Activated CD4-positive, alpha-beta T cell treated with anti-CD3 and anti-CD28 coated beads, Interleukin-2, amount 10 ng/mL, durations not matched to agents 24 days and 14 days (primary cell): ENCODE measurements at places on chromosomes 2 and 18. TPM values are rescaled to one million over a fixed set of nuclear protein-coding genes. Genes with fewer than 3 reads are reported as not detected.
A peak's percentile ranks its signal among the peaks of the same experiment; 100 is the strongest.

SLC23A3 gene
- 1.8 and 2.3 TPM in 2 replicates for total RNA-seq

TET3 gene
- 20.7 and 22.0 TPM in 2 replicates for total RNA-seq

DNA sequence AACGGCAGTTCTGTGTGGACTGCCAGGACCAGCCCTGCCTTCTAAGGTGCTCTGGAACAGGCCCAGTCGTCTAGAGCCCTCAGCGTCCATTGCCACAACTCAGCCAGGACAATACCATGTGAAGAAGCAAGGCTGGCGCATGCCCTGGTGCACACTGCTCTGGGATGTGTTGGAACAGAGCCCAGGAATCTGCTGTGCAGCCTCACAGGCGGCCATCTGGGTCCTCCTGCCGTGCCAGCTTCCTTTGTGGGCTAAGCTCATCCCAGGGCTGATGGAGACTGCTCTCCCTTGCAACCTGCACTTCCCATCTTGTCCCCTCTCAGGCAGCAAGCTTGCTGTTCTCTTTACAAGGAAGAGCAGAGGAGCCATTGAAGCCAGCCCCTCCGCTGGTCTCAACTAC lies 246.4 kb upstream of the PXDN start:
- no peak overlapping the region for H3K4me3 ChIP-seq
- H3K36me3 ChIP-seq = no peaks in the 10 kb centered on the region
- peaks cover 19% of the 10 kb centered on the region for H3K4me1 ChIP-seq
- no peak overlapping the region for H3K27ac ChIP-seq
- peaks cover 30% of the 10 kb centered on the region for H3K27me3 ChIP-seq

GATA6 gene
- not detected in 2 replicates for total RNA-seq

GRCh38 chr18:2881088-2881839 lies 34.5 kb downstream of the EMILIN2 start:
- peak overlapping the region; percentile 67 for H3K4me3 ChIP-seq
- DNase-seq = no peak
- H3K27me3 ChIP-seq = no peaks in the 10 kb centered on the region

DNA sequence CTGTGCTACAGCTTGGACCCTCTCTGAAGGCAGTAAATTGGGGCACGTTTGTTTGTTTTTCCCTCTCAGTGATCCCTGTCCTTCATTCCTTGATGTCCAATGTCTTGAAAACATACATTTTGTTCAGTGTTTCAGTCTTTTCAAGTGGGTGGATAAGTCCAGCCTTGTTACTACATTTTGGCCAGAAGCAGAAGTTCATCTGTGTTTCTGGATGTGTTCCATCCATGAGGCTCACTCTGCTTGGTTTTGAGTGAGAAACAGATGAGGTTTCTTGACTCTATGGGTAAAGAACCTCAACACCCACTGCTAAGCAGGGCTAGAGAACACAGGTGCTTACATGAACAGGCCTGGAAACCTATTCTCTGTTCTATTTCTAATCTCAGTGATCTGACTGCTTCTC lies 74.5 kb upstream of the RFX8 start:
- no peak overlapping the region for H3K27ac ChIP-seq
- peak; percentile 50 for DNase-seq
- H3K4me3 ChIP-seq = no peak overlapping the region
- H3K4me1 ChIP-seq = peaks cover 18% of the 10 kb centered on the region
- no peaks in the 10 kb centered on the region for H3K27me3 ChIP-seq

DNA sequence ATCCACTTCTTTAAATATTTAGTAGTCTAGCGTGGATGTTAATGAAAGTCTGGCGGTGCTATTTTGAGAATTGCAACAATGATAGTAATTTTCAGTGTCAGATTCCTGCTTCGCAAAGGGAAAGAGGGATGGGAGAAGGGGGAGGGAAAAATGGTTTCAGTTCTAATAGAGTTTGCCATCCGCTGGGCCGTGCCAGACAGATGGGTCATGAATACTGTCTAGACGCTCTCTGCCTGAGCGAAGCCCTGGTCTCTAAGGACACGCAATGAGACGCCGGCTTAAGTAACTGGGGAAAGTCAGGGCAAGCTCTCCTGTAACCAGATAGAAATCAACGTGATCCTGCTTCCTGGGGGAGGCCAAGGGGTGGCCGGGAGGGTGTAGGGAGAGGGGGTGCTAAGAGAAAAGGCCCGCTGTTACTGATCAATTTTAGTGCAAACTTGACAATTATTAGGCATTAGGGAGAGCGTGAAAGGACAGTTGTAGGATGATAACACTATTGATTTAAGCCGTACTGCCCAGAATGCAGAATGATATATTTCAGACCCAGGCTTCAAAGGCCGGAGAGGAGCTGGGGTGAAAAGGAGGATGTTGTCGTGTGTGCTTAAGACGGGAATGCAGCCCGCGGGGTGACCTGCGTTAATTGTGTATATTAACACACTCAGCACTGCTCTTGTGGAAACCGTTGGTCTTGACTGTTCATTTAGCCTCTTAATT lies 229.2 kb downstream of the LDLRAD4 start:
- no peak overlapping the region for H3K27ac ChIP-seq
- H3K36me3 ChIP-seq = no peaks in the 10 kb centered on the region
- H3K4me3 ChIP-seq = no peak overlapping the region

RABL2A gene
- 21.6 and 23.5 TPM in 2 replicates for total RNA-seq

FHOD3 gene
- not detected in 2 replicates for total RNA-seq

DNA sequence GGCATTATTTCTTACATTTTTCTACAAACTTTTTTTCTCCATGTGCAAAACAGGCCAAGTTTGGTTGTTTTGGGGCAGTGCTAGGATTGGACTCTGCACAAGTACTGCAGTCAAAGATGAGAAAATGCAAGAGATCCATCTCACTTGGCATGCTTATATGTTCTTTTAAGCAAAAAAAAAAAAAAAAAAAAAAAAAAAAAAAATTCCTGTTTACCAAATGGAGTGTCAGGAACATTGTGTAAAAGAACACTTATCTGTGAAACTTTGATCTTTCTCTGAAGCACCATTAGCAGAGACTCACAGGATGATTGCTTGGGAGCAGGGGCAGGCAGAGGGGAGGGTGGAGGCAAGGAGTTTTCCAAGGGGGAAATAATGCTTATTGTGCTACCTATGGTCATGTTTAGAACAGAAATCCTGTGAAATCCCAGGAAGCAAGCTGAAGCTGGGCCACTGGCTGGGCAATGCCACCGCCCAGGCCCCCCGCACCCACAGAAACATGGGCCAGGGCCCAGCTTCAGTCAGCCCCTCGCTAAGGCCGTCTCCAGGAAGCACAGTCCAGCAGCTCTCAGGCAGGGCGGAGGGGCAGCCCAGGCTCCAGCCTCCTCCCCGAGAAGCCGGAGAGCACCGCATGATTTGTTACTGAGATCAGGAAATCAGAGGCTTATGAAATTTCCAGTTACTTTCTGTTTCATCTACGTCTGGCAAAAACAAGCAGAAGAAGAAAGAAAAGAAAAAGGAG lies 229.4 kb downstream of the ZNF516 start:
- DNase-seq = peak; percentile 34
- H3K4me3 ChIP-seq = no peak overlapping the region
- peaks cover 3% of the 10 kb centered on the region for H3K4me1 ChIP-seq

DNA sequence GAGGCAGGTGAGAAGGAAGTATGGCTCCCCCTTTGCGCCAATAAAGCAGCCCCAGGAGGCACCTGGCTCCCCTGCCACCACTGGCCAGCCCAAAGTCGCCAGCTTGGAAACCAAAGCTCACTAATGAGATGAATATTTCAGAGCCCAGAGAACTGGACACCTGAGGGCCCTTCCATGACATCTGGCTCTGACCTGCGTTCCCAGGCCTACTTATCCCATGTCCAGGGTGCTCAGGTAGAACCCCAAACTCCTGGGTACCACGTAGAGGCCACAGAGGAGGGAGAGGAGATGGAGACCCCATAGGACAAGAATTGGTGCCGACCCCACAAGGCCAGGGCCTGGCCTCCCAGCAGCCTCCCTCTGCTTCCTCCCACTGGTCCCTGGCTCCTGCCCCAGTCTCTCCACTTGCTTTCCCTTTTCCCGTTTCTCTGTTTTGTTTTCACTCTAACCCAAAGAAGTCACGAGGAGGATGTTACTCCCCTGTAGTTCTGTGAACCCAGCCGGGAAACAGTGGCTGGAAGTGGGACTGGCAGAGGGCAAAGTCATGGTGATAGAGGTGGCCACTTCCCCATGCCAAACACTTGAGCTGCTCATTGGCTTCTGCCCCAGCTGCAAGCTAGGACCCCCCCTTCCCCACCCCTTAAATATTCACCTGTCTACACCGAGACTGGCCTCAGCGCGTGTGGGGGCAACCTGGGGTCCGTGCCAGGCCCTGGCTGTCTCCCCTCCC lies 820 bp downstream of the TMBIM1 start:
- DNase-seq = peak; percentile 70
- H3K36me3 ChIP-seq = peaks cover 11% of the 10 kb centered on the region
- peak overlapping the region; percentile 94 for H3K4me3 ChIP-seq
- H3K27ac ChIP-seq = peak overlapping the region; percentile 91
- H3K27me3 ChIP-seq = peaks cover 3% of the 10 kb centered on the region

DNA sequence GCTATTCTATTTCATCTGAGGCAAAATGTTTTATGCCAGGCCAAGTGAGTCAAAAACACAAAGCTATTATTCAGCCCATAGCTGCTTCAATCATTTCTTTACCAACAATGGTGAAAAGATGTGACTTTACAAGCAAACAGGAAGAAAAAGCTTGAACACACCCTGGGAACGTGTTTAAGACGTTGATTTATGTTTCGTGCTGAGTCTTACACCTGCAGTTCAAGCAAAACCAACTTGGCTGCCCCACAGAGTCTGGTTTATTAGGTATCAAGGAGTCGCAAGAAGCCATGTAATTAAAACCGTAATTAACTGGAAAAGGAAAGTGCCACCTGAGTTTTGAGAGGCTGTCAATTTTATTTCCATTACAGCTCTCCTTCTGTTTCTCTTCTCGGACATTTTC lies 295.5 kb downstream of the MEIS1 start:
- no peaks in the 10 kb centered on the region for H3K4me1 ChIP-seq
- H3K27ac ChIP-seq = no peak overlapping the region
- no peaks in the 10 kb centered on the region for H3K36me3 ChIP-seq

DNA sequence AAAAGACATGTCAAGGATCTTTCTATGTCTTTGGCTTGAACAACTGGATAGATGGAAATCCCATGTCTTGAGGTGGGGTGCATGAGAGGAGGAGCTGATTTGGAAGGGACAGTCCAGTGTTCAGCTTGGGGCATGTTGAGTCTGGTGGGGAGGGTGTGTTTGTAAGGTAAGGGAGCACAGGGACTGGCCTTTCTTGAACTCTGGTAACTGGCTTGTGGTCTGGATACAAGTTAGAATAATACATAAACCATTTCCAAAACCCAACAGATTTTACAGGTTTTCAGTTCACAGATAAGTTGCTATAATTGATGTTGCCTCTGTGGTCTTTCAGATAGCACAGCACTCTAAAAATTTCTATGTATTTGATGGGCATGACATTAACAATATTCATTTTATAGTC lies 24.2 kb downstream of the RHBDD1 start:
- H3K36me3 ChIP-seq = peaks cover 7% of the 10 kb centered on the region
- no peaks in the 10 kb centered on the region for H3K27me3 ChIP-seq
- no peak overlapping the region for H3K4me3 ChIP-seq
- DNase-seq = no peak
- peaks cover 7% of the 10 kb centered on the region for H3K4me1 ChIP-seq

DNA sequence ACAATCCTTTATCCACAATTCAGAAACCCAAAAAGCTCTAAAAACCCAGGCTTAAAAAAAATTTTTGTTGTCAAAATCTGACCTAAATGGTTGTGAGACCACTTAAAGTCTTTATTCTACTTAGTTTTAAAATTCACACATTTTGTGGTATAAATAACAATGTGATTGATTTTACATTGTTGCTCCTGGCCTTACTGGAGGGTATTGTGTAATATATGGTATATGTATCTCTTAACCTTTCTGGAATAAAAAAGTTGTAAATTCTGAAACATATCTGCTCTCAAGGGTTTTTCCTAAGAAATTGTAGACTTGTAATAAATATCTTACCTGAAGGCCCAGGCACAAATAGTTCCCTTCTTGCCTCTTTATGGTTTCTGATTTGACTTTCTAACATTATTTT lies 73.3 kb upstream of the PNPT1 start:
- DNase-seq = no peak
- peaks cover 4% of the 10 kb centered on the region for H3K27me3 ChIP-seq
- H3K27ac ChIP-seq = no peak overlapping the region
- no peak overlapping the region for H3K4me3 ChIP-seq
- no peaks in the 10 kb centered on the region for H3K36me3 ChIP-seq

GRCh38 chr2:81835321-81836000 lies 1530.9 kb upstream of the LRRTM1 start:
- H3K27me3 ChIP-seq = no peaks in the 10 kb centered on the region
- no peak overlapping the region for H3K27ac ChIP-seq

STON1 gene
- total RNA-seq = 0.93 and 1.3 TPM in 2 replicates

G6PC2 gene
- not detected in 2 replicates for total RNA-seq

- H3K27me3 ChIP-seq = peaks cover 23% of the 10 kb centered on the region
- H3K27ac ChIP-seq = no peak overlapping the region
- no peaks in the 10 kb centered on the region for H3K36me3 ChIP-seq
- no peak for DNase-seq
Measured at GRCh38 chr2:173667014-173667413, 298.2 kb downstream of the SP3 start.

TEX44 gene
- not detected in 2 replicates for total RNA-seq

- H3K4me1 ChIP-seq = peaks cover 3% of the 10 kb centered on the region
- H3K36me3 ChIP-seq = peaks cover 24% of the 10 kb centered on the region
- no peak for DNase-seq
- no peak overlapping the region for H3K4me3 ChIP-seq
- H3K27ac ChIP-seq = no peak overlapping the region
Measured at GRCh38 chr18:21656402-21656801, 44.3 kb downstream of the SNRPD1 start.

COBLL1 gene
- not detected in 2 replicates for total RNA-seq

- H3K27ac ChIP-seq = no peak overlapping the region
- no peaks in the 10 kb centered on the region for H3K4me1 ChIP-seq
- H3K4me3 ChIP-seq = no peak overlapping the region
Measured at GRCh38 chr18:65955747-65956146, 204.9 kb downstream of the CDH7 start.

GRCh38 chr18:70330887-70331286 lies 42.0 kb downstream of the SOCS6 start:
- H3K27ac ChIP-seq = no peak overlapping the region
- H3K4me1 ChIP-seq = peaks cover 3% of the 10 kb centered on the region
- no peak for DNase-seq

DNA sequence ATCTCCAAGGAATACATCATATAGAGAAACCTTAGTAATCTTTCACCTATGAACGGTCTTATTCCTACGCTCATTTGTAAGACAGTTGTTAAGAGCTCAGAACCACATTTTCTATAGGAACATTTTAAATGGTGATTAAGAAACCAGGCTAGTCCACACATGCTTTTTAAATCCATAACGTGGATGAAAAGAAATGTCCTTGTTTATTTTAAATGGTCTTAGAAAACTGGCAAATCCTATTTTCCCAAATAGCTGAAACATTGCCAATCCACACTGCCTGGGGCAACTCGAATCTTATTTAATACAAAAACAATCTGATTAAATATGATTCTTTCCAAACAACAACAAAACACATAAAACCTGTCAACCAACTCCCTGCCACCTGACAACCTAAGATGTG lies 23.7 kb downstream of the METTL8 start:
- DNase-seq = no peak
- no peak overlapping the region for H3K4me3 ChIP-seq
- H3K36me3 ChIP-seq = peaks cover 18% of the 10 kb centered on the region
- no peak overlapping the region for H3K27ac ChIP-seq
- H3K27me3 ChIP-seq = no peaks in the 10 kb centered on the region

IHH gene
- not detected in 2 replicates for total RNA-seq

SCN3A gene
- 0.05 TPM in 1 of 2 replicates, not detected in the other for total RNA-seq

RAD51AP2 gene
- not detected in 2 replicates for total RNA-seq

POTEC gene
- not detected in 2 replicates for total RNA-seq
